Activated CD4-positive, alpha-beta T cell treated with anti-CD3 and anti-CD28 coated beads, Interleukin-2, amount 50 U/mL, for 1 hour (primary cell): ENCODE measurements at places on chromosomes 7 and 10.

- DNase-seq: no peak
Observed at GRCh38 chr10:113045147-113046055, 95.4 kb downstream of the TCF7L2 start.

- DNase-seq: no peak
Observed at GRCh38 chr10:114581071-114581470, 77.0 kb downstream of the ABLIM1 start.

DNA sequence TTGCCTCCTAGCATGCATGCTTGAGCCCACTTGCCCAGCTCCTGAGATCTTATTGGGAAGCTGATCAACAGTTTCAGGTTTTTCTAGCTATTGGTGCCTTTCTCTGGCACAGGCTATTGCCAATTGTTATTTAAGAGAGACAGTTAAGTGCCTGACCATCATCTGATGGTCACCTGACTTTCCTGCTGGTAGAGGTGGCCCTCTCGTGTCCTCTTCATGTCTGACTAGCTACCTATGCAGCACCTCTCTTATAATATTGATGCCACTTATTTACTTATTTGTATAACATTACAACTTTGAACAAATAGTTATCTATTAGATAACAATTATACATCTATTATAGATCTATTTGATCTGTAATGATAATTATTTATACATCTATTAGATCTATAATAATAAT, 205.9 kb upstream of the SEMA3D start:
- no peak for DNase-seq

DNA sequence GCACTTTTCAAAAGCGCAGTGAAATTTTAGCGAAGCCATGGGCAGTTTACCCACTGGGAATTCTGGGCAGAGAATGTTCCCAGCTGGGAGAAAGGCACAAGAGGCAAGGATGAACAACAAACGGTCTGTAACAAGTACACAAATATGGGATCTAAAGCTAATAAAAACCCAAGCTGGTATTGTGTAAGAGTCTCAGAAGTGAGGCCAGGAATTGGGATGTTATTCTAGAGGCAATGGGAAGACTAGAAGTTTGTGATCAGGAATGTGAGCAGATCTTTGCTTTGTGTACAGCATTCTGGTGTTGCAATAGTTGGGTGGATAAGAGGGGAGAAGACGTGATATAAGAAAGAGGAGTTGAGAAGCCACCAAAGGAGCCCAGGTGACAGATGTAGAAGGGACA, 15.0 kb downstream of the FZD9 start:
- no peak for DNase-seq

DNA sequence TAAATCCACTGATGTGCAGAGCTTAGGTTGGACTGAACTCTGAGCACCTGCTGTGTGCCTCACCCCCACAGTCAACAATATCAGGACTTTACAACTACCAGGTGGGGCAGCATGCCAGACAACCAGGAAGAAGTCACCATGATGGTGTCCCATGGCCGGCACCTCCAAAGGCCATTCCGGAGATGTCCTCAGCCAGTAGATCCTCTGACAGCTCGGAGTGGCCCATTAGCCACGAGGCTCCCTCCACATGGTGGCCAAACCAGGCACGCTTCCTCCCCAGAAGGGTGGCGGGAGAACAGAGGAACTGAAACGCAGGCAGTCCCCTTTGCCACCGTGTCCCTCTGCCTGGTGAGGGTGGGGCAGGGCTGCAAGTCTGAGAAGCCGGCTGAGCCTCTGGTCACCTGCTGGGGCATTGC, 390.0 kb downstream of the TNS3 start:
- DNase-seq: no peak

DNA sequence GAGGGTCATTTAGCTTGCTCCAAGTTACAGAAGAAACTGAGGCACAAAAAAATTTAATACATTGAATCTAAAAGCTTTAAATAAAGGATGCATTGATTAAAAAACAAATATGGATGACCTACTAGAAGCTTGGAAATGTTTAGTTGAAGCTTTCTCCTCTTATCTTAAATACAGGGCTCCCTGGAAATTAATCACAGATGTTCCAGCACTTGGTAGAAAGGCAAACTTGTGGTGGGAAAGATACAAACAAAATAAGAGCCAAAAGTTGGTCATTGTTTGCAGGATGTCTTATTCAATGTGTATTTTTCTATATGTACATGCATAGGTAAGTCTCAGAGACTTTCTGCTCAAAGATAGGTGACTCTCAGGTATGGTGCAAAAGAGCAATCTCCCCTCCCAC, 40.7 kb upstream of the LYZL1 start:
- no peak for DNase-seq

GRCh38 chr10:110512461-110513187, 14.9 kb downstream of the DUSP5 start:
- DNase-seq: no peak

GRCh38 chr7:82617156-82617555, 173.6 kb upstream of the CACNA2D1 start:
- DNase-seq: no peak

GRCh38 chr7:70774950-70775527, 356.9 kb upstream of the GALNT17 start:
- no peak for DNase-seq

DNA sequence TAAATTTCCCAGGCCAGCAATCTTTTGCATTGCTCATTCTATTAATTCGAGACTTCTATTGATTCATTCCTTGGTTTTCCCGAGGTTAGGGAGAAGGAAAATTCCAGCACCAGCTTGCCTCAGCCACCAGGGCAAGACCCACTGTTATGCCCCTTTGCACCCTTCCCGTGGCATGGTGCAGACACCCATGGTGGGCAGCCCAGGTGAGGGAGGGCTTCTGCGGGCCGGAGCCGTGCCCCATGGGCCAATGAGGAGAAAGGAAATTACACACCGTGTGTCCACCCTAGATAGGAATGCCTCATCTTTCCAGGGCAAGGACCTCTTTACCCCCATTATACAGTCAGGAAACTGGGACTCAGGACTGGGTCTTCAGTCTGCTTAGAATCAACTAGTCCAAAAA, 4.5 kb upstream of the GRID1 start:
- no peak for DNase-seq

- DNase-seq: no peak
Observed at GRCh38 chr10:68812420-68812819, 14.9 kb upstream of the STOX1 start.

GRCh38 chr10:72793752-72794151, 99.8 kb upstream of the OIT3 start:
- DNase-seq: no peak

DNA sequence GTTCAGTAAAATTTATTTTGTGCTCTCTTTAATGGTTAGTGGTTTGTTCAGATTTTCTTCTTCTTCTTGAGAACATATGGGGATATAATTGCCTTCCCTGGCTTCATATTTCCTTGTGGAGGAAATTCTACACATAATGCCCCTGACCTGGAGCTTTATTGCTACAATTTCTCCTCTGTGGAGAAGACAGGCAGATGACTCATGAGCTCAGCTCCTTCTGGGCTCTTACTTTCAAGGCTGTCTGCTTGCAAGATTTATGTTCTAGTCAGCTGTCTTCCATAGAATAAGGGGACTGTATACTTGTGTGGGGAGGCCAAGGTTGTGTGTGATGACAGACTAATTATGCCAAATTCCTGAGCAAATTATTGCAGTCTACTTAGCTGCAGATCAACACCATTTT, 1.6 kb downstream of the LRRD1 start:
- no peak for DNase-seq

DNA sequence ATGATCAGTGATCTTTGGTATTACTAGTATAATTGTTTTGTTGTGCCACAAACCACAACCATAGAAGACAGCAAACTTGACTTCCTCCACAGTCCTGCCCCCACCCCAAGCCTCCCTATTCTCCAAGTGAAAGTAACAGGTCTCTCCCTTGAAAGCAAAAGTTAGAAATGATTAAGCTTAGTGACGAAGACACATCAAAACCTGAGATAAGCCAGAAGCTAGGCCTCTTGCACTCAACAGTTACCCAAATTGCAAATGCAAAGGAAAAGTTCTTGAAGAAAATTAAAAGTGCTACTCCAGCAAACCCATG, 7.5 kb downstream of the SAR1A start:
- peak; percentile 36 for DNase-seq

DNA sequence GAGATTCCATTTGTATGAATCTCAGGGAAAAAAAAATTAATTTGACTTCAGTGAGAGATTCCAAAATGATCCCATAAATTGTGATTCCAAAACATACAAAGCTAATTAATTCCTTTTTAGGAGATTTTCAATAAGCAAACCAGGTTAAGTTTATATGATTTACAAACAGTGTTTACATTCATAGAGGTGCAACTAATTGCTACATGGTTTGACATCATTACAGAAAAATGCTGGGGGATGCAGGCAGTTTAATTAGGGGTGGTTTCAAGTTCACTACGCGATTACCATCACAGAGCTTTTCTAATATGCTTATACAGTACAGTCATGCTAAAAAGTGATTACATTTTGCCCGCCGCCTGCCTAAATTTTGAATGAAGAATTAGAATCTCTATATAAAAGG, 143.2 kb upstream of the MGMT start:
- DNase-seq: no peak

DNA sequence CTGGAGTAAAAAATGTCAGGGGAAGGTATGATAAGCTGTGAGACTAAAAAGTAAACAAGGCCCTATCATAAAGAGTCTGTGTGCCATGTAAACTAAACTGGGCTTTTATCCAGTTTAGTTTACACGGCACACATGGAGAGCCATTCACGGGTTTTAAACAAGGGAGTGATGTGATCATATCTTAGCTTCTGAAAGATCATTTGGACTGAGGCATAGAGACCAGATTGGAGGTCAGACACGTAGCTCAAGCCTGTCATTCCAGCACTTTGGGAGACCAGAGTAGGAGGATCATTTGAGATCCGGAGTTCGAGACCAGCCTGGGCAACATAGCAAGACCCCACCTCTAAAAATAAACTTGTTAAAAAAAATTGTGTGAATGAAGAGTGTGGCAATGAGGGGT, 50.1 kb downstream of the SKIDA1 start:
- DNase-seq: no peak

GRCh38 chr7:4641091-4641666, 40.9 kb upstream of the FOXK1 start:
- DNase-seq: no peak

- DNase-seq: no peak
Observed at GRCh38 chr7:81865754-81866153, 95.9 kb upstream of the HGF start.

DNA sequence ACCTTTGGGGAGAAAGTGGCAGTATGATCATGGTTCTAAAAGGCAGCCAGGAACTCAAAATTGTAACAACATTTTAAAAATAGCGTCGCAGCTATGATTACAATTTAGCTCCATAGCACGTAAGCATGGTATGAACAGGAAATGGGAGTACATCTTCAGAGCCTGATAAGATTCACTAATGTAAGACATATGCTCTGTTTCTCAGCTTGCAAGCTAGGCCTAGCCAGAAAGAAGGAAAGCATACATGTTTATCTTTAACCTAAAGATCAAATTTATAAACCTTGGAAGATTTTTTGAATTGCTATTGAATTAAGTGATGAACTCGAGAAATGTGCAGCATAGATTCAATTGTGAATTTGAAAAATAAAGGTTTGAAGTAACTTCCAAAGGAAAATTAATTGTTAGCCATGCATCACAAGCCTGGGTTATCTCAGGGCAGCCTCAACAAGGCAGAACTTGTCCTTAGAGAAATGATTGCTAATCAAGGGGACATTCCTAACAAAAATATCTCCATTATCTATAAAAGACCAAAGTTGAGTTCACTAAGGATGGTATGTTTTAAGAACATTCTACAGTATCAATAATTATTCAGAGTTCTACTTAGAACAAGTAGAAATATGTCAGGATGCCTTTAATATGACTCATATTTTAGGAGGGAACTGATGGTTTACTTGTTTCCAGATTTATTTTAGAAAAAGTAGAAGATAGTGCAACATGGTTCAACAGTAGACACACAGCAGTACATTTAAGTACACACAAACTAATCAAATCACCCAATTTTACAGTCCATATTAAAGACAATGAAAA, 38.8 kb upstream of the SEPTIN7 start:
- no peak for DNase-seq

DNA sequence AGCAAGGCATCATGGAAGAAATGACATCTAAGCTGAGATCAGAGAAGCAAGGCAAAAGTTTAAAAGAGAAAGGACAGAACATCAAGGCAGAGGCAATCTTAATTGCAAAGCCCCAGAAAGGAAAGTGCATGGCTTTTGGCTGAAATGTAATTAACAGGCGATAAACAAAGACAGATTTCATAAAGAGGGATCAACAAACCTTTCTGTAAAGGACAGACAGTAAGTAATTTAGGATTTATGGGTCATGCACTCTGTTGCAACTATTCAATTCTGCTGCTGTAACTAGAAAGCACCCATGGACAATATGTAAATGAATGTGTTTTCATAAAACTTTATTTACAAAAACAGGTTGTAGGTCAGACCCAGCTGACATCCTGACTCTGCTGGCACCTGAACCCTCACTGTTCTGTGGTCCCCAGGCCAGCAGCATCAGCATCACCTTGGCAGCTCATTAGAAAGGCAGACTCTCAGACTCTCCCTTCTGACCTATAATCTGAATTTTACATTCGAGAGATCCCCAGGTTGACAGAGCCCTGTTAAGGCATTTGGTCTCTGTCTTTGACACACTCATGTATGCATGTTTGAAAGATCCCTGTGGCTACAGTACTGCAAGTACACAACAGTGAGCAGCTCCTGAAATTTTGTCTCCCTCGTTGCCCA, 362.9 kb upstream of the NFE2L3 start:
- no peak for DNase-seq

GRCh38 chr7:7793921-7794320, 75.5 kb upstream of the RPA3 start:
- no peak for DNase-seq

DNA sequence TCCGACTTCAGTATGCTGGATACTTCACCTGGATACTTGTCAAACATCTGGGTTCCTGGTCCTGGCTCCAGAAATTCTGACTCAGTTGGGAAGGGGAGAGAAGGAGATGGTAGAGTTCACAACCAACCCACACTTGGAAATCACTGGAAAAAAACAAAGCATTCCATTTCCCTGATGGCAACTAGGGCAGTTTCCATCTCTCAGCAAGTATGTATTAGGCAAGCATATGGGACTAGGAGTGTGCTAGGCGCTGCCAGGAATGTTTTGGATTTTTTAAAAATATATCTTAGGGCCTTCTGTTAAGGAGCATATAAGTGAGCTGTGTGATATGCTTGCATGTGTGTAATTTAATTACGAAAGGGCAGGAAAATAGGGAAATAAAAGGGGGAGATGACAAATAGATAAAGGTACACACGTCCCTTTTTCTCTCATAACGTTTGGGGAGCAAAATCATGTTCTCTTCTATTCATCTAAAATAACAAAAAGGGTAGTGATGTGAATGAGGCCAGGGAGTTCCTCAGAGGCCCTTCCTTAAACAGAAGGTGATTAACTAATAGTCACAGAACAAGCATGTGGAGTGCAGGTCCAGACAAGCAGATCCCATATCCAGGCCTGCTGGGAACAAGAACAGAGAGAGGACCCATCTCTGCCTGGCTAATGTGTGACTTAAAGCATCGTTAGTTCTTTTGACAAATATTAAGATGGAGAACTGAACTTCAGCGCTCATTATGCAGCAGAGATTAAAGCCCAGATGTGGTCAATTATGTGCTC, 64.5 kb upstream of the NFE2L3 start:
- no peak for DNase-seq
